Activated CD8-positive, alpha-beta memory T cell treated with anti-CD3 and anti-CD28 coated beads for 1 hour (primary cell): ENCODE measurements at places on chromosomes 3 and 15.
A peak's percentile ranks its signal among the peaks of the same experiment; 100 is the strongest.

GRCh38 chr3:120100711-120101110 is 6.5 kb upstream of the GSK3B start:
- DNase-seq: no peak

DNA sequence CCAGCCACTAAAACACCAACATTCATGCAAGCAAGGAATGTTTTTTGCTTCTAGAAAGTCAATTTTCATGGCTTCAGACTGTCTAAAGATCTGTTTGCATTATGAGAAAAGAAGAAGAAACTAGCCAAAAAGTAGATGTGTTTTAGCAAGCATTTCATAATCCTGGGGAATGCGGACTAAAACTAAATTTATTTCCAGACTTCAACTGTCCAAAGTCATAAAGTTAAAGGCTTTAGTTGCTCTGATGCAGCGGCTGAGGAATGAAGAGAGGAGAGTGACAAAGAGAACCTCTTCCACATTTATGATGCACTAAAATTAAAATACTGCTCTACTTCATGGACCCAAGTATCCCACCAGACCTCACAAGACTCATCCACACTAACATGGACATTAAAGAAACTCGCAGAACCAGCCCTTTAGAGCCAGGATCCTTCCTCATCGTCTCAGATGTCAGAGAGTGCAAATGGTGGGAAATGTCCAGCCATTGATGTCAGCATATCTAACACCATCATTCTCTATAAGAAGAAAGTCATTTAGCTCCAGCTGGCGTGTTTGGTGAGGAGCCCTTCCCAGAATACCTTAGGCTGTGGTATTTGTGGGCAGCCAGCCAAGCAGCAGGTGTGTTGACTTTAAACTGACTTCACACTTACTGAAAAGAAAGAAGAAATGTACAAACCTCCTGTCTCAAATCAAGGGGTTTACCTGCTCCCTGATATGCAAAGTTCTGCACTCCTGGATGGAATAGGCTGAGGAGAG is 17.4 kb downstream of the FYCO1 start:
- no peak for DNase-seq

GRCh38 chr3:124275412-124275811 is 283.5 kb upstream of the ROPN1 start:
- no peak for DNase-seq

- no peak for DNase-seq
Observed at GRCh38 chr3:107970993-107971580, 119.7 kb downstream of the CD47 start.

- no peak for DNase-seq
Observed at GRCh38 chr3:126477061-126477380, 1.3 kb upstream of the ZXDC start.

DNA sequence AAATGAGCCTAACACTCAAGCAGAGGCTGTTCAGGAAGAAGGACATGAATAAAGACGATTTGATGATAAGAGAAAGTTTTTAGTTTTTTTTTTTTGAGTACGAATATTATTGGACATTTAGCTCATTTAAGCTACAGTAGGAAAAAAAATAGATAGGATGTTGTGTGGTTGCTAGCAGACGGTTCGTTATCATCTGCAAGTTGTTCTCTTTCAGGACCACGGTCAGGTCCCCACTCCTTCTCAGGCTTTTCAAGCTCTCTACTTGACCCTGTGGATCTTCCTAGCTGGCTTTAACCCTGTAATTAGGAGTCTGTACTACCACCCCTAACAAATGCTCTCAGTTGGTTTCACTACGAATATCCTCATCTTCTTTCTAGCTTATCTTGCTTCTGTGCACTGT is 1.1 kb downstream of the KCNH8 start:
- no peak for DNase-seq

- DNase-seq: no peak
Observed at GRCh38 chr15:96716075-96716474, 385.6 kb downstream of the NR2F2 start.

DNA sequence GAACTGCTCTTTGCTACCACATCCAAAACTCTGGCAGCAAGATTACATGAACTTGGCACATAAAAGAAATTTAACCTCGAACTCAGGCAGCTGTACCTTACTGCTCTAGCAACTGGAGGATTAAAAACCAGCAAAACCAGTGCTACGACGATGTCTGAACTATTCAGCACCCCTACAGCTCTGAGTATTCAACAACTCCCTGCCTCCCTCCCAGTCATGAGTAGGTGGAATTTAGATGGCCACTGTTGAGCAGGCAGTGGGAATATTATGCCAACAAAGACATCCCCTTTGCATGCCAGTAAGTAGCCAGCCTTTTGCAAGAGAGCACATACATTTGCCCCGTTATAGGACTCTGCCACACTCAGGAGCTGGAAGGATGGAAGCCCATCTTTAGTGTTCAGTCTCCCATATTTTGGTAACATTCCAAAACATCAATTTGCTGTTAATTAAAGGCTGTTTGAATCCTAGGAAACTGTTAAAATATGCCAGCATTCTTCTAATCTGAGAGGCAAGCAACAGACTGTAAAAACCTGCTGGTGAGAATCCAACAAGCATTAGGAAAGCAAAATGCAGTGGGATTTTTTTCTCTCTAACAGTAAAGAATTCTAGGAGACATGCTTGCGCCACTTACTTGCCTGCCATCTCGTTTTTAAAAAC is 85.4 kb downstream of the ZNF385D start:
- no peak for DNase-seq

DNA sequence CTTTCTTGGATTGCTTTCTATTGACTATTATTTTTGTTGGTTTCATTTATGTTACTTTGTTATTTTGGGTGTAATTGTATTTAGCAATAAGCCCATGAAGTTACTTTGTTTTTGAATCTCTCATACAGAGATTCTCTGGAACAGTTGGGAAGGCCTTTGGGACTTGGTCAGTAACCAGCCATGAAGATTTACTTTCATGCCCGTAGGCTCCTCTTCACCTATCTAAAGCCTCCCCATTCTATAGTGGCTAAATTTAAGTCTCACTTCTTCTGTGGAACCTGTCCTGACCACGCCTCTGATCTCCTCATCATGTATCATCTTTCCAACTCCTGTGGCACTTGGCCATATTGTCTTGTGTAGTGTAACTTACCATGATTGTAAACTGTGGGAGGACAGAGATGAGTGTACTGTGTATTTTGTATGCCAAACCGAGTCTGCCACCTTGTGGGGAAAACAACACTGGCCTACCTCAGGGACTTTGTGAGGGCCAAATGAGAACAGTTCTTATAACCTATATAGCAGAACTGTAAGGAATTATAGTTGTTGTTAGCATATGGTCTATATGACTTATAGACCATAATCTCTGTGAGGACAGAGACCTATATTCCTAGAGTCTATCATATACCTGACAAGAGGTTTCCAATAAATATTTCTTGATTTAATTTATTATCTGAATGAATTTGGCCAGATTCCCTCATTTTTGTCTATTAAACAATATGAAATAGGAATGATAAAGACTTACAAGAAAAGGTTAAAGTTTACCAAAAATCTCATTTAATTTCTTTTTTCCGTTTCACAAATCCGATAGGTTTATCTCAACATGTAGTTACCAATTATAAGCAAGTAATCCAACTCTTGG is 75.0 kb downstream of the STARD9 start:
- peak; percentile 8 for DNase-seq

- no peak for DNase-seq
Observed at GRCh38 chr15:97482521-97482920, 478.0 kb upstream of the ARRDC4 start.
